ENCODE measurements at places on chromosomes 3 and 15. TPM values are rescaled to one million over a fixed set of nuclear protein-coding genes. Genes with fewer than 3 reads are reported as not detected.

DNA sequence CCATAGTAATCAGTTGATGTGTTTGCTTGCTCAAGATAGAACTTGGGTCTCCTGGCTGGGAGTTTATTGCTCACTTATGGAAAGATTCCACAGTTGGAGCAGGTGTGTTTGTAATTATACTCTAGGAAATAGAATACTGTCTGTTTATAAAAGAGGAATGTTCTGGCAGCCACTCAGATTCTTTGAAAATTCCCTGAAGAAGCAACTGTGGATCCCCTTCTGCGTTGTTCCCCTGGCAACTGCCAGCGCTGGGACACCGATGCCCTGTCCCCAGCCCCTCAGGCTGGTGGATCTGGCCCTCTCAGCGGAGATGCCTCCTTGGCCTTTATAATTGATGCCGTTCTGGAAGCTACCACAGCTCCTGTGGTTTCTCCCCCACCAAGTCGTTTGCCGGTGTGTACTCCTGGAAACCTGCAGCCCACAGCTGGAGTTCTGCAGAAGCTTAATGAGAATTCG, 225.9 kb downstream of the ITPR1 start:
- no peak for DNase-seq

DNA sequence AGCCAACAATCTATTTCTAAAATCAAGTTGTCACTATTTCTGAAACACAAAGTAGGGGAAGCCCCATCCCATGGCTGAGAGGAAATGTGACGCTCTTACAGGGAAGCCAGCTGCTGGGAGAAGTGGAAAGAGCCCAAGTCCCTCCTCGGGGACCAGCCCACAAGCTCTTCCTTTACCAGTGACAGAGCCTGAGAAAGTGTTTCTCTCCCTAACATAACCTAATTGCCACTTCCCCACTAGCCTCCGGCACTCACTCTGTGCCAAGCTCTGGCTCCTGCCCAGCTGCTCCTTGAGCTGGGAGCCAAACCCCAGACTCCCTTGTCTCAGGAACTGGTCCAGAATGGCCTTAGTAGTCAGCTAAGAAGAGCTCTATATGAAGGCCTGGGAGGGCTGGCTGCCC, 42.9 kb downstream of the TNFAIP8L3 start:
- peak; percentile 78 for DNase-seq

DNA sequence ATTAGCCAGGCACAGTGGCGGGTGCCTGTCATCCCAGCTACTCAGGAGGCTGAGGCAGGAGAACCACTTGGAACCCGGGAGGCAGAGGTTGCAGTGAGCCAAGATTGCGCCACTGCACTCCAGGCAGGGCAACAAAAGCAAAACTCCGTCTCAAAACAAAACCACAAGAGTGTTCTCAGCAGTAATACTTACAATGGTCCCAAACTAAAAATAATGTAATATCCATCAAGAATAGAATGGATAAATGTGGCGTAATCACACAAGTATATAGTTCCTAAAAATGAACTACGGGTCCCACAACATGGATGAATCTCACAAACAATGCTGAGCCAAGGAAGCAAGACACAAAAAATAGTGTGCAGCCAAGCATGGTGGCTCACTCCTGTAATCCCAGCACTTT, 39.2 kb downstream of the STAG1 start:
- no peak for DNase-seq

DNA sequence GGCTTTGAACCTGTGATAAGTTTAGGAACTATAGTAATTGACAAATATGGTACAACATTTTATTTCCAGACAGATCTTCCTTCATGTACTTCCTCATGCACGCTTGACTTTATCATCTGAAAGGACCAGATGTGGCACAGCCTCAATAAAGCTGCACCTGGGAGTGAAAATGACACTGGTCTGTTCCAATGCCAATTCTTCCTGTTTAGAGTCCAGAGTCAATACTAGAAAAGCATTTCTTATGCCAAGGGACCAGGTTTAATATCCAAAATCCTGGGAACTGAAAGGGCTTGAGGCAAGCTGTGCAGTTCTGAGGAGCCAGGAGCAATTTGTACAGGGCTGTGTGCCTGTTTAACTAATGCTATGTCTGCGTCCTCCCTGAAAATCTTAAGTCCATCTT, 15.3 kb downstream of the DPH6 start:
- no peak for DNase-seq

GRCh38 chr3:25536521-25537391, 108.7 kb downstream of the RARB start:
- DNase-seq, result peak; percentile 66

DNA sequence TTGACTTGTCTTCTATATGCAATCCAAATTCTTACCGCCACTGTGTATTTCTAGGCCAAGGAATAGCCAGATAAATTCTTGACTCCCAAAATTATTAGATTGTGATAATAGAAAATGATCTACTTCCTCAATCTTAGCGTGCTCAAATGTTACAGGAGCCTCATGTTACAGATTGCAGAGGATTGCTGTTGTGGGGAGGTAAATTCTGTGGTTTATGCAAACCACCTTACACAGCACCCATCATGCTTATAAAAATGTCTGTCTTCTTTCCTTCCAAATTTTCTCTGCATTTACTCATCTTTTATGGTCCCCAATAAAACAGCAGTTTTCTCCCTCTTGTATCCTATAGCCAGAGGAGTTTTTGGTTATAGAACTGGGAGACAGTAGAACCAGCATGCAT, 420.2 kb upstream of the ROBO1 start:
- DNase-seq, result no peak

MUSTN1 gene
- 26.5 TPM for total RNA-seq

RASGRP1 gene
- 0.46 TPM for total RNA-seq

MST1 gene
- 4.6 TPM for total RNA-seq
